ENCODE measurements at places on chromosomes 1 and 21.

DNA sequence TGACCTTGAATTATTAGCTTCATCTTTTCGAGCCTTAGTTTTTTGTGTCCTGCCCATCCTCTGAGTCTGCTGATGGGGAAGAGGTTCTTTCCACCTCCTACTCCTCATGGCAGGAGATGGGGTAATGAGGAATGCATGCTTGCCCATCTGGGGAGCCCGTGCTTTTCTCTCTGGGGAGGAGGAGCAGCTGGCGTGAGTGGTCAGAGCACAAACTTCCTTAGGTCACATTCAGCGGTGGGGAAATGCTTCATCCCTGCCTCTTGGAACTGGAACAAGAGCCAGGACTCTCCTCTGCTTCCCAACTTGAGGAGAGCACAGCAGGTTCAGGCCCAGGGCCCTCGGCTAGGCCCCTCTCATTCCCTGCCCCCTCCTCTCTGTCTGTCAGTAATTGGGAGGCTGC lies 155.0 kb downstream of the PCNX2 start:
- no peak for DNase-seq

- DNase-seq, result no peak
Observed at GRCh38 chr1:200912737-200913407, 18.2 kb downstream of the INAVA start.

GRCh38 chr1:234533975-234534876 lies 55.2 kb upstream of the TARBP1 start:
- DNase-seq, result no peak

- DNase-seq, result no peak
Observed at GRCh38 chr1:43636006-43636641, 13.8 kb upstream of the KDM4A start.

DNA sequence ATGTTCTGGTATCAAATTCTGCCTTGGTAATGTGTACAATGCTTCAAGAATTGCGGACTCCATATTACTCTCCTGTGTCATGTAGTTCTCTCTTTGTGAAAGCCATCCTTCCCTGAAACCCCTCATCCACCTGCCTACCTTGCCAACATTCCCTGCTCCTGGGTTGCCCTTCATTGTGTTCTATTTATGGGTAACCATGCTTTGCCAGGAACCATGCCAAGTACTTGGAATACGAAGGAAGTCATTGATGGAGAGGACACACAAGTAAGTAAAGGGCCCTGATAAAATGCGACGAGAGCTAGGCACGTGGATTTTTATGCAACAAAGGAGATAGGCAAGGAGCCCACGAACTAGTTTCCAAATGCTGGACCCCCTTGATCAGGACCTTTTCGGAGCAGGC lies 300.8 kb downstream of the DISC1 start:
- DNase-seq, result no peak

Measured in activated CD8-positive, alpha-beta memory T cell treated with anti-CD3 and anti-CD28 coated beads for 48 hours (primary cell).